ENCODE measurements at places on chromosomes 7 and 10. TPM values are rescaled to one million over a fixed set of nuclear protein-coding genes. Genes with fewer than 3 reads are reported as not detected.

IFT22 gene
- 76.3 TPM for total RNA-seq

SCART1 gene
- not detected for total RNA-seq

CDK13 gene
- 49.3 TPM for total RNA-seq

RSPH10B2 gene
- total RNA-seq: 0.05 TPM

SNCG gene
- total RNA-seq: 8.8 TPM

THSD7A gene
- total RNA-seq: 0.89 TPM

VSTM4 gene
- 2.6 TPM for total RNA-seq

TBXAS1 gene
- total RNA-seq: 0.26 TPM

UCN3 gene
- total RNA-seq: not detected
